ENCODE measurements at places on chromosomes 3 and 15. TPM values are rescaled to one million over a fixed set of nuclear protein-coding genes. Genes with fewer than 3 reads are reported as not detected.

The GOLGA8T gene
- total RNA-seq: 0.26 TPM

The CHRM5 gene
- under 0.01 TPM for total RNA-seq

The CLSTN2 gene
- 3.0 TPM for total RNA-seq

The TEX55 gene
- not detected for total RNA-seq

The PLD1 gene
- 27.5 TPM for total RNA-seq

The RTP3 gene
- not detected for total RNA-seq

The ACY1 gene
- total RNA-seq: 45.0 TPM

The TGM5 gene
- not detected for total RNA-seq

The CHRD gene
- 2.4 TPM for total RNA-seq

The ELL3 gene
- total RNA-seq: 3.4 TPM

The KBTBD12 gene
- not detected for total RNA-seq

The PLSCR5 gene
- not detected for total RNA-seq

The ECE2 gene
- not detected for total RNA-seq

The CSTA gene
- 0.66 TPM for total RNA-seq

The BUB1B gene
- 21.9 TPM for total RNA-seq

The LTK gene
- 0.12 TPM for total RNA-seq

The TUSC7 gene
- not detected for total RNA-seq

The GALNT15 gene
- 11.5 TPM for total RNA-seq

The CX3CR1 gene
- total RNA-seq: under 0.01 TPM

The CCR2 gene
- total RNA-seq: not detected

The CLDN18 gene
- total RNA-seq: not detected

The TRIM59 gene
- 25.3 TPM for total RNA-seq

The ATP10A gene
- 4.9 TPM for total RNA-seq

The SCN11A gene
- 0.13 TPM for total RNA-seq

The MKRN3 gene
- not detected for total RNA-seq

The NME9 gene
- total RNA-seq: not detected

The UTS2B gene
- 0.66 TPM for total RNA-seq

The ERC2 gene
- 0.53 TPM for total RNA-seq

The SNRPA1 gene
- 15.7 TPM for total RNA-seq

The PAQR5 gene
- total RNA-seq: 2.1 TPM

The STRIT1 gene
- total RNA-seq: not detected

The VPS33B gene
- 8.6 TPM for total RNA-seq

The ITIH3 gene
- total RNA-seq: 2.8 TPM

The TMEM212 gene
- not detected for total RNA-seq

The GRIP2 gene
- not detected for total RNA-seq

The PP2D1 gene
- total RNA-seq: not detected

The C3orf49 gene
- total RNA-seq: not detected

The EXD1 gene
- not detected for total RNA-seq

The C3orf20 gene
- 0.13 TPM for total RNA-seq

The GOLGA8S gene
- total RNA-seq: 0.06 TPM

The PRR20G gene
- not detected for total RNA-seq

The P2RY13 gene
- not detected for total RNA-seq

All from aortic smooth muscle cell (primary cell).